Left kidney (tissue), 8 donors: ENCODE measurements at places on chromosomes 16 and 17.

GRCh38 chr17:73343168-73343634 is 31.4 kb upstream of the CDC42EP4 start:
- DNase-seq, result peak; percentile 95

- DNase-seq, result no peak
Observed at GRCh38 chr16:26614237-26614841, 452.4 kb upstream of the C16orf82 start.

DNA sequence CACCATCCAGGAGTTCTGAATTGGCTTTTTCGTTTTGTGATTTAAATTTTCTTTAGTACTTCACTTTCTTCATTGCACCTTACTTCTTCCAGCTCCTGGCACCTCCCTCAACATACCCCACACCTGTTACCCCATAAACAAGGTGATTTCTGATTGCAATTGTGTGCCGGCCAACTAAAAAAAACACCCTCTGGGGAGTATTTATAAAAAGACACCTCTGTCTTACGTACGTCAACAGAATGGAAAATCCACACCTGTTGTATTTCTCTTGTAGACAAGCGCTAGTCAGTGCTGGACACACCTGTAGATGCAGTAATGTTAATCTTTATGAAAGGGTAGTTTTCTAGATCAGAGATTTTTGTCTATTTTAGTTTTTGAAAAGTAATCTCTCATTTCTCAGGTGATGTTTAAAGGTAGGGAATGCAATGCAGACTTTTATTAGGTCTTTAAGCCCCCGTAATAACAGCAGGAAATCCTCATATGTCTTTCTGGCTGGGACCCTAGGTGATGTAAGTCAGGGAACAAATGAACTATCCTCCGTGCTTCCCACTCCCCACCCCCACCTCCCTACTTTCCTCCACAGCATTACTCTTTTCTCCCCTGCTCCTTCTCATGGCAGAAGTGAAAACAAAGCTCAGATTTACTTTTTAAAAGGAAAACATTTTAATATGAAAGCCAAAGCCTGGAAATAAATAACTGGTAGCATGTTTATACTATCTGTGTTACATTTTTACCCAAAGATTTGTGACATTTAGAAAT is 4.2 kb downstream of the MSI2 start:
- no peak for DNase-seq

GRCh38 chr17:81422776-81423697 is 27.8 kb downstream of the BAHCC1 start:
- no peak for DNase-seq

DNA sequence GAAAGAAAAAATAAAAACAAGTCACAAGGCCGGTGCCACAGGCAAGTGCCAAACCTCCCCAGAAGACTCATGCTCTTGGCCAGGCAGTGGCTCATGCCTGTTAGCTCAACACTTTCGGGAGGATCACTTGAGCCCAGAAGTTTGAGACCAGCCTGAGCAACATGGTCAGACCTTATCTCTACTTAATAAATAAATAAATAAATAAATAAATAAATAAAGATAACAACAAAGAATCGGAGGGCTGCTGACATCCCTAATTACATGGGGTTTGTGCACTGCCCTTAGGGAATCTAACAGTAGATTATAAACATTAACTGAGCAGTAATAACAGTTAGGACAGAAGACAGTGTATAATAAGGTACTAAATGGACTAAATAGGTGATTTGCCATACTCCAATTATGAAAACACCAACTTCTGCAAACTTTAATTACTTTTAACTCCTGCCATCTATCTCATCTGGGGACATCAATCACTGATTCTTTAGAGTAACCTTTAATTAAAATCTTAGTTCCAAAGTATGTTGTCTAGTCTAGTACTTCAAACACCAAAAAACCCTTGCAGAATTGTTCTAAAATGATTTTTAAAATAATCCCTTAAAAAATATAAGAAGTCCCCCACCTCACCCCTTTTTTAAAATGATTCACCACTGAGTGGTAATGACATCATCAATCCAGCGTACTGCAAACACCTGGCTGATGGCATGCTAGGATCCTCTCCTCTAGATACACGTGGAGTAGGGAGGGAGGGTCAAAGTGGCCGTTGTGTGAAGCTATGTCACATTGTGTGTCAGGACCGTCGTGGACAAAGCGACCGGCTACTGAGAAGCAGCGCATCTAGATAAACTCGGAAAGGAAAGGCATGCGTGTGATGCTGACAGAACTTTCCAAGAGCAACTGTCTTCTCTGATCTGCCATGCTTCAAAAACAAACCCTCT is 28.5 kb downstream of the CYTH1 start:
- no peak for DNase-seq
